ENCODE measurements at places on chromosomes 16 and 17. TPM values are rescaled to one million over a fixed set of nuclear protein-coding genes. Genes with fewer than 3 reads are reported as not detected.

- no peak for DNase-seq
Measured at GRCh38 chr17:245611-246010, 64.2 kb upstream of the DOC2B start.

DNA sequence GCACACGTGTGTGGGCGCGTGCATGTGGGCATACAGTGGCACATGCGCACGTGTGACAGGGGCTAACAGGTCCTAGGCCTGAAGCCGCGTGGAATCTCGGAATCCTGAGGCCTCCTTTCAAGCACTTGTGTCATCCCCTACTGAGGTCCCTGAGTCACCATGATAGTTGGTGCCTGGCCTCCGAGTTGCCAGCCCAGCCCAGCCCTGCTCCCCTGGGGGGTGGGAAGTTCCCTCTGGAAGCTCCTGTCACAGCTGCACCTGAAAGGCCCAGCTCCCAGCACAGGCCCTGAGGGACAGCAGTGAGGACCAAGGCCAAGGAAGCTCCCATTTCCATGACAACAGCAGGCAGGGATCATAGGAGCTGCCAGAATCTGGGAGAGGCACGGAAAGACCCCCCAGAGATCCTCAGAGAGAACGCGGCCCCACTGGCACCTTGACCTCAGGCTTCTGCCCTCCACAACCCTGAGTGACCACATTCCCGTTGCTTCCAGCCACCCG lies 35.4 kb upstream of the ENPP7 start:
- DNase-seq, result no peak

DNA sequence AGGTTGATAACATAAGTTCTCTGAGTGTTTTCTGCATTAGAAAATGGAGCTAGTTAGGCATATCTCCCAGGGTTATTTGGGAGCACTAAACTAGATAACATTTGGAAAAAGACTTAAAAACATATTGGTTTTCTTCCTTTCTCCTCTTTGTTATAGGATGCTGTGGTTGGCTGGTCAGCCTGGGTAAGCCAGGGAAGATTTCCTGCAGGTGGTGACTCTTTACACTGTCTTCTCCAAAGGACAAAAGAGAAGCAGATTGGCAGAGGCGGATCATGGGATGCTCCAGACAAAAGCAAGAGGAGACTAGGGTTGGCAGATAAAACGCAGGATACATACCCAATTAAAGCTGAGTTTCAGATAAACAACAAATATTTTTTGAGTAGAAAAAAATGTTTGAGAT lies 6.2 kb upstream of the CRYBA1 start:
- no peak for DNase-seq

GRCh38 chr17:79137015-79137788 lies 62.6 kb downstream of the ENGASE start:
- no peak for DNase-seq

- no peak for DNase-seq
Measured at GRCh38 chr16:87833548-87833947, 35.8 kb downstream of the SLC7A5 start.

DNA sequence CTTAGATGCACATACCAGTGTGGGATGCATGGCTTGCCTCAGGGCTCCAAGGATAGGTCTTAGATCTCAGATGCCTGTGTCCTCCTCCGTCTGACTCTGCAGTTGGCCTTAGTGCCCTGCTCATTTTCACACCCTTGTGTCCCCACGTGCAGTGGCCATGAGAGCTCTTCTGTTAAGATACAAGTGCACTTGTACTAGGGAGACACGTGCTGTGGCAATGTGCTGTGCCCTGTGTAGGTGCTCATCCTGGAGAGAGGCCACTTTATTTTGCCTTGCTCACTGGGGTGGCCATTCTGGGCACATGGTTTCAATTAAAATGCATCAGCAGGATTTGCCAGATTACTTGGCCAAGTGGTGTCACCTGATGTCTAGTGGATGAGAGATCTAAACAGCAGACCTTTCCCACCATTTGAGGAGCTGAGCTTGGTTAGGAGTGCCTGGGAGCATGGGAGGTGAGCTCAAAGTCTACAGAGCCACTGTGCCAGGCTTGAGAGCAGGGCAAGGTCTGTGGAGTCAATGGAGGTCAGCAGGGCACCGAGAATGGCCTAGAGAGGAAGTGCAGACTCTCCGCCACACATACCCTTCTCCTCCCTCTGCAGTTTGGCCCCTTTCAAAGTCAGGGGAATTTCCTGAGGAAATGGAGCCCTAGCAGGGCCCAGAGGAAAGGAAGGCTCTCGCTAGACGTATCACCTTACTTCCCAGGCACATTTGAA lies 25.2 kb upstream of the SMPD3 start:
- no peak for DNase-seq

DNA sequence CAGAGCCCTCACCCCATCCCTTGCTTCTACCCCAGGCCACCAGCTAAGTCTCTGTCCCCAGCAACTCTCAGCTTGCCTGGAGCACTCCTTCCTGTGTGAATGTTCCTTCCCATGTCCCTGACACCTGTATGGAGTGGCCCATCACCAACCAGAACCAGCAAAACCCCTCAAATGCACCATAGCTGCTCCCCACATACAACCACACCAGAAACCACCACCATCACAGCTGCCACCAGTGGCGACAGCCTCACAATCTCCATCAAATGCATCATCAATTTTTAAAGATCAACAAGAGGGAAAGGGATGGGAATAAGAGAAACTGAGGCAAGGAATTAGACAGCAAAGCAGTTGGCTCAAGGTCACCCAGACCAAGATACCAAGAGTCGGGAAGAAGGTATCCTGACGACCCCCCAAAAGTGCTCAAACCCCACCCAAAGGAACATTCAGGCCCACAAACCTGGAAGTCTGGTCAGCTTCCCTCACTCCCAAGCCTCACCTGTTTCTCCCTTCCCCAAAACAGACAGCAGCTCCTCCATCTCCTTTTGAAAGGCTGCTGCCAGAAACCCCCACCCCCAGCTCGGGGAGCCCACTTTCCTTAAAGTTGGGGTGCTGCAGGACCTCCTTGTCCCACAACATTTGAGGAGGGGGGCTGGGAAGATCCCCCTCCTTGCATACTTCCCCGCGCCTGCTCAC lies 1.8 kb downstream of the SRCIN1 start:
- no peak for DNase-seq

GRCh38 chr17:5705876-5706576 lies 121.7 kb upstream of the NLRP1 start:
- DNase-seq, result no peak

DNA sequence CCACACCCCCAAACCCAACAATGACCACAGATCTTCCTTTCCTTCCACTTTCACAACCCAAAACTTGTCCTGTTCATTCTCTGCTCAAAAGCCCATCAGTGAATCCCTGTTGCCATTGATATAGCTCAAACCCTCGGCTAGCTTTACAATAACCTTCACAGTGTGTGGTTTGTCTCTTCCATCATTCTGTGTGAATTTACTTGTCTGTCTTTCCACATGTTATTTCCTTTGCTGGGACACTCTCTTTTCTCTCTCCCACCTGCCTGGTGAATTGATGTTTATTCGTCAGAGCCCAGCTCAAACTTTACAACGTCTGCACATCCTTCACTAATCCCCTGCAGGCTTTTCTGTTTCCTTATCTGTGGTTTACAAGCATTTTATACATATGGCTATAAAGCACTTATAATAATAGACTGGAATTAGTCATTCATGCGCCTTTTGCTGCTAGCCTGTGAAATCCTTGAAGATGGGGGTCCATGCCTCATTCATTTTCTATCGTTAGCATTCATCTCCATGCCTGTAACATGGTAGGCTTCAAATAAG lies 114.4 kb downstream of the CDH13 start:
- DNase-seq, result no peak

- no peak for DNase-seq
Measured at GRCh38 chr16:62014319-62014923, 21.8 kb downstream of the CDH8 start.

DNA sequence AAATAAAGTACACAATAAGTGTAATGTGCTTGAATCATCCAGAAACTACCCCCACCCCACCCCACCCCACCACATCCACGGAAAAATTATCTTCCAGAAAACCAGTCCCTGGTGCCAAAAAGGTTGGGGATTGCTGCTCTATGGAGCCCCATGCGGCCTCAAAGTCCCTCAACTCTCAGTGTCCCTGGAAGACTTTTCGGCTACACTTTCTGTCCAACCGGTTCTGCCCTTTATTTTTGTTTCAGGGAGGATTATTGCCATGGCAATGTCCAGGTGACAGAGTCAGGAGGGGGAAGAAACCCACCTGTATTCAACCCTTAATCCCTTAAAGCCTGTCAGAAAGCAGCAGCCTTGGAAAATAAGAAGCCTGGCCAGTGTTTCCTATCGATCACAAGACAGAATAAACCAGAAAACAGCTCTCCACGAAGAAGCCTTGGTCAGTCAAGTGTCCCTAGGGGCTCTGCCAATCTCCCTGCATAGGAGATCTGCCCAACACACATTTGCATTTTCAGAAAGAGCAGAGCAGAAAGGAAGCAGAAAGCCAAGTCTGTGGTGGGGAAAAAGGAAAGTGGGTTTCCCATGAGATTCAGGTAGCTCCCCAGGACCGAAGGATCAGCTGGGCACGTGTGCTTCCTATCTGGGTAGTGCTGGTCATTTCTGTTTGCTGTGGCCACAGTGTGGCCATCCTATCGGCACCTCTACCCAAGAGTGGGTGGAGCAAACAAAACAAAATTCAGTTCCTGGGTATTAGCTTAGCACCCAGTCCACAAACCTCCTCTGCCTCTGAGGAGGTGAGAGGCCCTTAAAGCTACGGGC lies 342.7 kb downstream of the SOX9 start:
- no peak for DNase-seq

- no peak for DNase-seq
Measured at GRCh38 chr17:77882481-77883212, 75.9 kb upstream of the TNRC6C start.

DNA sequence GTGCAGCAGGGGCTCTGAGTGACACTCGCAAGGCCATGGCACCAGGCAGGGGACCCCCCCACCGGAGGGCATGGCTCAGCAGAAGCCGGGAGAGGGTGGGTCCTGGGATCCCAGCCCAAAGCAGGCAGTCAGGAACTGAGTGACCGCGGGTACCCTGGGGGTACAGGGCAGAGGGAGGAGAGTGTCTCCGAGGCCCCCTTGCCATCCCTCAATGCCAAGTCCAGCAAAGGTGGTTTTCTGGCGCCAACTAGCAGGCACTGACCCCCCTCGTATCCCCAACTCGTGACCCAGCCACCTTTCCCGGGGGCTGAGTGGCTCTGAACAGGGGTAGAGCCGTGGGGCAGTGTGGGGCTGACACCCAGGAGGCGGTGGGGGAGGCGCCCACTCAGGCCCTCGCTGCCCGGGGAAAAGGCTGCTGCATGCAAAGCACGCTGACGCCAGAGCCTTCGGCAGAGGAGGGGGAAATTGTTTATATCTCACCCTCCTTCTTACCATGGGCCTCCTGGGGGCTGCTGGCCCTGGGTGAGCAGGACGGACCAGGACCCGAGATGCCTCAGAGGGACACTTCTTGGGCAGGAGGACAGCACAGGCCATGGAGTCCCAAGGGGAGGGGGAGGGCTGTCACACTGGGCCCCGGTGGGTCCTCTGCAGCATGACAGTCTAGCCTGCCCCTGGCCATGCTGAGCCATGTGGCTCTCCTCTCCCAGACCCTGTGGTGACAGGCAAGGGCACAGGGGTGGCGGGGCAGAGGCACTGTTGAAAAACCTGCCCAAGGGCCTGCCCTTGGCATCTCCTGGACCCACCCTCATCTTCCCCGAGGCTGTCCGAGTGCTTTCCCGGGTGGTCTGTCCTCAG lies 14.6 kb upstream of the ENPP7 start:
- no peak for DNase-seq

- no peak for DNase-seq
Measured at GRCh38 chr16:84098939-84099338, 17.8 kb downstream of the MBTPS1 start.

GRCh38 chr16:10987361-10988163 lies 43.2 kb downstream of the CLEC16A start:
- no peak for DNase-seq

- DNase-seq, result no peak
Measured at GRCh38 chr17:68133346-68134045, 98.0 kb downstream of the KPNA2 start.

GRCh38 chr17:59185997-59186396 lies 23.8 kb upstream of the SMG8 start:
- no peak for DNase-seq

DNA sequence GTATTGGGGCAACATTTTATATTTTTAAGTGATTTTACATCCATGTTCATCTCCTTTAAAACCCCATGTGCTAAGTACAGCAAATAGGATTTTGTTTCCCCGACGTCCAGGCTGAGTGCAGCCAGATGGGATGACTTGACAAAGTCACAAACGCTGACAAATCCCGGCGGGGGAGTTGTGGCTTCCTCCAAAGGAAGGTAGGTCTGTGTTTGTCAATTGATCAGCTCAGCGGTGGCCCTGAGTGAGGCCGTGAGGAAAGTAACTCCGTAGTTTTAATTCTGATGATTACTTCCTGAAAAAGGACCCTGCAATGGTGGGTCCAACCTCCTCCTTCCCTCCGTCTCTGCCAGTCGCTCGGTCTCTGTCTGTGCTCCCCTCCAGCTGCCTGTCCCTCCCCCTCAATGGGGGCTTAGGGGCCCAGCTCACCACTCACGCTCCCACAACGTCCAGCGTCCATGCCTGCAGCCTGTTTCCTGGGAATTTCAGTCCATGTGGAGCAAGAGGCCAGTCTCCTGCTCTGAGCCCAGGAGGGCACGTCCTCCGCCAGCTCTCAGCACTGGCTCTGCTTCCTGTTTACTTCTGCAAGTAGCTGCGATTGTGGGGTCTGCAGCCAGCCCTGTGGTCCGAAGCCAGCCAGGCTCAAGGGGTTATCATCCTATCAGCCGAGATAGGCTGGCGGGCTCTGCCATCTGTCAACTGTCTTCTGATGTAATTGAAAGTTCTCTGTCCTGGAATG lies 209.4 kb upstream of the FOXF1 start:
- DNase-seq, result no peak

DNA sequence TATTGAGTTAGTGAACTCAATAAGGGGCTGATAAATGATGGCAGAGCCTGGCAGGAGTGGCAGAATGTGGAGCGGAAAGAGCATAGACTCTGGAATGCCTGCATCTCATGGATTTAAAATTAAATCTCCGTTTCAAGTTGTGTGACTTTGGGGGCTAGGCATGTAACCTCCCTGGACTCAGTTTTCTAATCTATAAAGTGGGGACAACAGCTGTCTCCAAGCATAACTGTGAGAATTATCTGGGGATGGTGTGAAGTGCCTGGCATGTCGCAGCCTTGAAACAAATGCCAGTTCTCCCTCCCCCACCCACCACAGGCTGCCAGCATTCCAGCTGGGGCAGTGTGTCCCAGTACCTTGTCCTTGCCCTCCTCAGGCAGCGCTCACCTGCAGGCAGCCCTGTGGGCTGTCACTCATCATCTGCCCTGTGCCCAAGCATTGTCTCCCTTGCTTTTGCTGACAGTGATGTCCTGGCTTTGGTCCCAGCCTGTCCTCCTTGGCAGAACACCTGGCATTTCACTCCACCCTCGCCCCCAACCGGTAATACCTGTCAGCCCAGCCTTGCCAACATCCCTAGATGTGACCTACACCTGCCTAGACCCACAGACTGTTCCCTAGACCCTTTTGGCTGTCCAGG lies 129.6 kb downstream of the MRM1 start:
- no peak for DNase-seq

SLC25A39 gene
- polyA plus RNA-seq, result 54.3 TPM

KRTAP1-1 gene
- not detected for polyA plus RNA-seq

EVPL gene
- 0.20 TPM for polyA plus RNA-seq

MYH8 gene
- 2,354 TPM for polyA plus RNA-seq

SLC12A3 gene
- 0.11 TPM for polyA plus RNA-seq

ZNF423 gene
- polyA plus RNA-seq, result 26.2 TPM

LPO gene
- 0.19 TPM for polyA plus RNA-seq

ICAM2 gene
- polyA plus RNA-seq, result 25.4 TPM

CCDC154 gene
- 2.3 TPM for polyA plus RNA-seq

KIF19 gene
- polyA plus RNA-seq, result 1.8 TPM

MYL4 gene
- polyA plus RNA-seq, result 1,803 TPM

RHBDL3 gene
- 1.1 TPM for polyA plus RNA-seq

ARHGAP23 gene
- 25.1 TPM for polyA plus RNA-seq

TBC1D3K gene
- polyA plus RNA-seq, result not detected
